ENCODE measurements at places on chromosomes 2 and 18.

- DNase-seq = no peak
These were observed 291.2 kb downstream of the ALPK2 start for GRCh38 chr18:58337686-58338085.

DNA sequence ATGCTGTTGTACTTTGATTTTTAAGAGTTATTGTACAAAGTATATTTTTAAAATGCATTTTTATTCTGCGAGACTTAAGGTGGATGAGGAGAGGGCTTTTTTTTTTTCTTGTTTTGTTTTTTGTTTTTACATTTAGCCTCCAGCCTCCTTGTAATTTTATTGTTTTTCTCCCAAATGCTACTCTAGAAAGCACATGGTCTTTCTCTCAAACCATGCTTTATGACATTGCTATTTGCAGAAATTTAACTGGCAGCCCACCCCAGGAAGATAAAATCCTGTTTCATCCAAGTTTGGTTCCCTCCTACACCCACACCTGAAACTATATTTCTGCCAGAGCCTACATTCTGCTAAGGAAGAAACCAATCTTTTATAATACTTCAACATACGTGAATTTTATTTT, 184.6 kb downstream of the ARHGAP15 start:
- no peak for DNase-seq

DNA sequence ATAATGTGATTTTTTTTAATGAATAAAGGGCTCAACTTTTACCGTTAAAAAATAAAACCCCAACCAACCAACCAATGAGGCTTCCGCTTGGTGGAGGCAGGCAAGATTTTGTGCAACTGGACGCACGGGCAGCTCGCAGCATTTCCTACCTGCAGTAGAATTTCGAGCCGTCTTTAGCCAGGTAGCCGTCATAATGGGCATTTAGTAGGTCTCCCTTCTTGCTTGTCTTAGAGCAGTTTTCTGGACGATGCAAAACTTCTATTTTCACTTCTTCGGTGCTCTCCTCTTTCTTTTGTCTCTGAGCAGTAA, 316 bp downstream of the FKBP7 start:
- DNase-seq = no peak

- no peak for DNase-seq
These were observed 28.6 kb downstream of the LRRC30 start for GRCh38 chr18:7259475-7259874.

DNA sequence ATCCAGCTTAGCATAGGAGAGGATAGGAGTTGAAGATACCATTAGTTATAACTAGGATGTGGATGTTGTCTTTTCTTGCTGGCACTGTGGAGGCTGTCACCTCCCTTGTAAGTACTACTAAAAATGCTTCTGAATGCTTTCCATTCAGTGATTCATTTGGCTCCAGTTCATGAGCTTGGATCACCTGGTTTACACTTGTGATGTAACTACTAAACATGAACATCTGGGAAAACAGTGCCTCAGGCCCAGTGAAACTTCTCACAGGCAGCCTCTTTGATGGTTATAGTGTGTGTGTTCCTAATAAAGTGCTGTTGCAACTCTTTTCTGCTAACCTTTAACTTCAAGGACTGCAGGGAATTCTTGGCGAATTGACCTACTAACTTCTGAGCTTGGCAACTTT, 13.0 kb upstream of the SLC9A2 start:
- no peak for DNase-seq

- no peak for DNase-seq
These were observed 111.5 kb downstream of the MBD5 start for GRCh38 chr2:148132412-148132811.

GRCh38 chr2:17644997-17645720, 104.7 kb downstream of the VSNL1 start:
- no peak for DNase-seq

GRCh38 chr2:89851583-89851905, 1160.1 kb downstream of the RPIA start:
- no peak for DNase-seq

DNA sequence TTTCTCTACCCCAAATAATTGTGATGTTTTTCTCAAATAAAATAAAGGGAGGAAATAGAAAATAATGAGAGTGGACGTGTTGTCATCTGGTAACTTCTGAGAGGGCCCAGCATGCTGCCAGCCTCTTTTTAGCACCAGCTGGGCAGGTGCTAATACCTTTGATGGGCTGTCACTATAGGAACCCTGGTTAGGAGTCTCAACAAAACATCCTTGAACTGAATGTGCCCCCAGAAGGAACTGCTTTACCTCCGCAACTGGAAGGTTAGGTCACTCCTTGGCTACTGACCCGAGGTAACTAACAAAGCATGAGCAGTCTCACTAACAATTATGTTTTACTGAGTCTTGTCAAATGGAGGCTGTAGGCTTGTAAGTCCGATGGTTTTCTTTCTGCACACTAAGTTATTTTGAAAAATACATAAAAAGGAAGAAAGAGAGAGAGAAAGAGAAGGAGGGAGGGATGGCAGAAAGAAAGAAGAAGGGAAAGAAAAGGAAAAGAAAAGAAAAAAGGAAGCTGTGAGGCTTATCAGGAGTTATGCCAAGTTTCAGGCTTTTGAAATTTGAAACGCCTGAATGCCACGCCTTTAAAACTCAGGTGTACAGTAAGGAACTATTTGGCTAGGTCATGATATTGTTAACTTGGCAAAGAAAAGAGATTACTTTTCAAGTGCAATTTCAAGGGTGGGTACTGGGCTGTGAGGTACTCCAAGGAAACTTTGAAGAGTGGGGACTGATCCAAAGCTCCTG, 91.0 kb downstream of the TGIF1 start:
- DNase-seq = no peak

DNA sequence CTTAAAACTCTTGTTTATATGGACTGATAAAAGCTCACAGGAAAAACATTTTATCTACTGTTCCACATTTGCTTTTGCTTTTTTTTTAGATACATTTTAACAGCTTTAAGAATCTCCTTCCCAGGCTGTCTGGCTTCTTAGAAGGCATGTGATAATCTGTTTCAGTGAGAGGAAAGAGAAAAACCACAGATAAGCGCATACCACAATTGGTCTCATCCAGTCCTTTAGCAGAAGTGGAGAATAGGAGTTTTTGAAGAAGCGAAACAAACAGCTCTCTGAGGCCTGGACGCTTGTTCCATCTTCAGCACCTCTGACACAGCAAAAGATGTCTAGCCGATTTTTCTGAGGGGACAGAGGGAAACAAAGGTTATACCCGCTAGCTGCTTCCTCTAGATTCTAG, 37.6 kb downstream of the RMC1 start:
- DNase-seq = no peak

DNA sequence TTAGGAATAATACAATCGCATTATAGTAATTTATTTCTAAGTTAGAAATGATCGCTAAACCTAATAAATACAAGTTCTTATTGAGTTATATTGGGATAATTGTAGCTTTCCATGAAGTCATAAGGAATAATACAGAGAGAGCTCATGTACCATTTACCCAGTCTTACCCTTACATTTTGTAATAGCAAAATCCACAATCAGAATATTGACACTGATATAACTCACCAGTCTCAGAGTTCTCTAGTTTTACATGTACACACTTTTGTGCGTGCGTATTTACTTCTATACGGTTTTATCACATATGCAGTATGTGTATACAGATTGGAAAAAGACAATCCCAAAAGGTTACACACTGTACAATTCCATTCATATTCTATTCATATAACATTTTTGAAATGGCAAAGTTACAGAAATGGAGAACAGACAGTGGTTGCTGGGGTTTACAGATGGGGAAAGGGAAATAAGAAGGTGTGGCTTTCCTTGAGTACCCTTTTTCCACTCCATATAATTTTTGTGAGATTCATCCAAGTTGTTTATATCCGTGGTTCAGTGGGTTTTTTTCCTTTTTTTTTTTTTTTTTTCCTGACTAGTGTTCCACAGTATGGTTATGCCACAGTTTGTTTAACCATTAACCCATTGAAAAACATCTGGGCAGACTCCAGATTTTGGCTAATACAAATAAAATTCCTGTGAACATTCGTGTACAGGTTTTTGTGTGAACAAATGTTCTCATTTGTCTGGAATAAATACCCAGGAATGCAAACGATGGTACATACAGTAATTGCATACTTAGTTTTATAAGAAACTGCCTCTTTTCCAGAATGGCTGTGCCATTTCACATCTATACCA, 117.2 kb downstream of the HNMT start:
- no peak for DNase-seq
